ENCODE measurements at places on chromosomes 11 and 22. TPM values are rescaled to one million over a fixed set of nuclear protein-coding genes. Genes with fewer than 3 reads are reported as not detected.

Gene NXPE2
- total RNA-seq: not detected

GRCh38 chr22:41822317-41823057 lies 10.4 kb upstream of the SREBF2 start:
- peaks cover 21% of the 10 kb centered on the region for H3K4me1 ChIP-seq
- H3K36me3 ChIP-seq: peaks cover 9% of the 10 kb centered on the region
- H3K27ac ChIP-seq: peak overlapping the region; percentile 89

Gene DCHS1
- total RNA-seq: 1.8 TPM

- peak; percentile 24 for DNase-seq
- H3K4me3 ChIP-seq: peak overlapping the region; percentile 97
- peaks cover 57% of the 10 kb centered on the region for H3K4me1 ChIP-seq
- peak overlapping the region; percentile 98 for H3K27ac ChIP-seq
- H3K36me3 ChIP-seq: no peaks in the 10 kb centered on the region
- H3K27me3 ChIP-seq: no peaks in the 10 kb centered on the region
Measured at GRCh38 chr11:3855808-3856491, 486 bp downstream of the STIM1 start.

Gene PNPLA5
- total RNA-seq: not detected

- H3K4me3 ChIP-seq: no peak overlapping the region
- peaks cover 5% of the 10 kb centered on the region for H3K4me1 ChIP-seq
- DNase-seq: no peak
- peaks cover 31% of the 10 kb centered on the region for H3K27me3 ChIP-seq
Measured at GRCh38 chr11:134656861-134657540, 245.0 kb upstream of the B3GAT1 start.

DNA sequence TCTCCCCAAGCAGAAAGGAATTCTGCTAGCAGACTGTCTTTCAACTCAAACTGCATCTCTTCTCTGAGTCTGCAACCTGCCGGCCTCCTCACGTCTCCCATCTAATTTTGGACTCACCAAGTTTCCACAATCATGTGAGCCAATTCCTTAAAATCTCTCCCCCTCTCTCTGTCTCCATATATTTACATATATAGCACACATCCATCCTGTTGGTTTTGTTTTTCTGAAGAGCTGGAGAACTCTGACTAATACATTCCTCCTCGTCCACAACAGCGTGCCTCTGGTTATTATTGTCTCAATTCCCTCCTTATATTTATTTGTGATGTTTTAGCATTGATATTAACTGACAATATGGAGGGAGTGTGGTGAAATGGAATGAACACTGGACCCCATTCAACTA lies 29.6 kb upstream of the FJX1 start:
- no peak overlapping the region for H3K4me3 ChIP-seq
- no peaks in the 10 kb centered on the region for H3K36me3 ChIP-seq
- DNase-seq: no peak
- no peak overlapping the region for H3K27ac ChIP-seq

Gene PANX3
- not detected for total RNA-seq

DNA sequence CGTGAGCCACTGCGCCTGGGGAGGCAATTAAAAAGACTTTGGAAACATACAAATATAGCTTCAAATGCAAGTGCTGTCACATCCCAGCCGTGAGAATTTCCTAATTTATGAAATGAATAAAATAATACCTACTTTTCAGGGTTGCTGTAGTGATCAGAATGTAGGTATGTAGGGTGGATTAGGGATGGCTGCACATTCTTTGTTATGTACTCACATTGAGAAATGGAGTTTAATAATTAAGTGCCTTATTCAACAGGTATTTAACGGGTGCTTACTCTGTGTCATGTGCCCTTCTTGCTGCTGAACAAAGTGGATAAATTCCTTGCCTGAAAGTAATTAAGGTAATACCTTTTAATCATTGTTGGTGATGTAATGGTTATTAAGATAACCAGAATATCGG lies 37.0 kb downstream of the MMP7 start:
- H3K4me3 ChIP-seq: no peak overlapping the region
- no peak overlapping the region for H3K27ac ChIP-seq
- peaks cover 17% of the 10 kb centered on the region for H3K27me3 ChIP-seq
- H3K4me1 ChIP-seq: peaks cover 6% of the 10 kb centered on the region
- peaks cover 3% of the 10 kb centered on the region for H3K36me3 ChIP-seq
- DNase-seq: no peak

- peaks cover 32% of the 10 kb centered on the region for H3K4me1 ChIP-seq
- no peak for DNase-seq
- peaks cover 9% of the 10 kb centered on the region for H3K36me3 ChIP-seq
- peak overlapping the region; percentile 80 for H3K27ac ChIP-seq
- H3K4me3 ChIP-seq: no peak overlapping the region
Measured at GRCh38 chr22:41825376-41825775, 7.5 kb upstream of the SREBF2 start.

DNA sequence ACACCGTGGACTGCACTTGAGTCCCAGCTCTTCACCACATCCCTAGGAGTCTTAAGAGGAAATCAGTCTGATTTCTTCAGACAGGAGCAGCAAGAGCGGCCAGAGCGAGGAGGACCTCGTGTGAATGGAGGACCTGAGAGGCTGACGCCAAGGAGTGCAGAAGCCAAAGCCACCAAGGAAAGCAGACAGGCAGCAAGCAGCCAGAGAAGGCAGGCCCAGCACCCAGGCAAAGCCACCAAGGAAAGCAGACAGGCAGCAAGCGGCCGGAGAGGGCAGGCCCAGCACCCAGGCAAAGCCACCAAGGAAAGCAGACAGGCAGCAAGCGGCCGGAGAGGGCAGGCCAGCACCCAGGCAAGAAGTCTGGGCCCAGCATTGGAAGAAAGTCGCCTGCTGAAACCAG lies 11.8 kb downstream of the CYB561A3 start:
- peaks cover 13% of the 10 kb centered on the region for H3K4me1 ChIP-seq
- no peaks in the 10 kb centered on the region for H3K27me3 ChIP-seq
- H3K27ac ChIP-seq: no peak overlapping the region
- DNase-seq: no peak
- H3K4me3 ChIP-seq: no peak overlapping the region
- H3K36me3 ChIP-seq: peaks cover 5% of the 10 kb centered on the region

DNA sequence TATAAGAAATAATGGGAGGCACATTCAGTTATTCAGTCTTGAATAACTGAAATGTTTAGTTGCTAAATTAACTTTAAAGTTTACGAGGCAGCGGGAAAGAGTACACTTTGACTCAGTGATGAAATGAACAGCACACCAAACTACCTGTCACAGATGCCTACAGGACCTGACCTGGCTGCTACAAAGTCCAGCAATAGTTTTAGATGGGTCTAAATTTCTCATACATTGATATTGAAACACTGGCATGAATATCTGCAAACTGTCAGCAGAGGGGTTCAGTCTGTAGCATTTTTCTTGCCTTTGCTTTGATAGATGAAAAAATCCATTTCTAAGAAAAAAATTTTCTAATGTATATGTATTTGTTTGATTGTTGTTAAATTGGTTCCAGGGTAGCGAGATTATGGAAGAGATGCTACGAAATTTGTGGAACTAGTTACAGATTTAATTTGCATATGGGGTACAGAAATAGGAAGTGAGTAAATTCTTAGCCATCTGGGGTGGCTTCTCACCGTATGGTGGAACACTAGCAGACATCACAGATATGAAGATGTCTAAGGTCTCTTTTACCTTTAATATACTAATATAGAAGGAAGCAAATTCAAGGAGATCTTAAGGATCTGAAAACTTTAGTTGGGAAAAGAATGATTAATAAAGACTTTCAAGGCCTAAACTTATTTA lies 20.8 kb upstream of the GAB2 start:
- H3K27me3 ChIP-seq: no peaks in the 10 kb centered on the region
- H3K4me1 ChIP-seq: no peaks in the 10 kb centered on the region
- no peak for DNase-seq

GRCh38 chr22:44256556-44257485 lies 55.9 kb downstream of the SHISAL1 start:
- peaks cover 4% of the 10 kb centered on the region for H3K4me1 ChIP-seq
- H3K36me3 ChIP-seq: peaks cover 4% of the 10 kb centered on the region
- H3K27me3 ChIP-seq: peaks cover 31% of the 10 kb centered on the region
- DNase-seq: no peak
- H3K4me3 ChIP-seq: no peak overlapping the region

- no peak for DNase-seq
- H3K4me1 ChIP-seq: no peaks in the 10 kb centered on the region
- no peak overlapping the region for H3K4me3 ChIP-seq
Measured at GRCh38 chr11:35968386-35969088, 24.7 kb downstream of the LDLRAD3 start.

DNA sequence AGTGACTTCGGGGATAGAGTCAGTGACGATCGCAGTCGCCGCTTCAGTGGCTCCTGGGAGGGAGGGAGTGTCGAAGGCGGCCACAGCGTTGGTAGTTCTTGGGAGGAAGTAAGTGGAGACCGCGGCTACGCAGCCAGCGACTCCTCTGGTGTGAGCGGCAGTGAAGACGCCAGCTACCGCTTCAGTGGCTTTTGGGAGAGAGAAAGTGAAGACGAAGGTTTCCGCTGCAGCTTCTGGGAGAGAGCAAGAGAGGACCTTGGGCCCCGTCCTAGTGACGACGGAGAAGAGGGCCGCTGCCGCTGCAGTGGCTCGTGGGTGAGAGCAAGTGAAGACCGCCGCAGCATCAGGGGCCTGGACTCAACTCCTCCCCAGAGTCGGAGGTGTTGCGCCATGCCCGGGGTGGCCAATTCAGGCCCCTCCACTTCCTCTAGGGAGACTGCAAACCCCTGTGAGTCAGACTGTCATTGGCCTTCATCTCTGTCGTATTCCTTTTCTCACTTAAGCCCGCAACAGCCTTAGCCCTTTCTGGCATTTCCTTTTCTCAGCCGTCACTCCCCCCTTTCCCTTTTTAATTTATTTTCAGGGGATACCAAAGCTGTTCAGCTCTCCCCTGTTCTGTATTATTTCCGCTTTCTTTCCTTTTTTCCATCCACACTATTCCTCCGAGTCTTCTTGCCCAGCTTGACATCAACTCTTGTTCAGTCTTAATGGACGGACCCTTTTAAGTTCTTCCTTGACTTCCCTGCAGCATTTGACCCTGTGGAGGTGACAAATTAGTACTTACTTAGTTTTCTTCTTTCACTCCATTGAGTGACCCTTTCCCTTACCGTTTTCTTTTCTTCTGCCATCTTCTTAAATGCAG lies 1.0 kb downstream of the ANKRD42 start:
- peaks cover 9% of the 10 kb centered on the region for H3K36me3 ChIP-seq
- H3K27ac ChIP-seq: peak overlapping the region; percentile 100
- peaks cover 53% of the 10 kb centered on the region for H3K4me1 ChIP-seq
- H3K27me3 ChIP-seq: no peaks in the 10 kb centered on the region
- peak; percentile 43 for DNase-seq

DNA sequence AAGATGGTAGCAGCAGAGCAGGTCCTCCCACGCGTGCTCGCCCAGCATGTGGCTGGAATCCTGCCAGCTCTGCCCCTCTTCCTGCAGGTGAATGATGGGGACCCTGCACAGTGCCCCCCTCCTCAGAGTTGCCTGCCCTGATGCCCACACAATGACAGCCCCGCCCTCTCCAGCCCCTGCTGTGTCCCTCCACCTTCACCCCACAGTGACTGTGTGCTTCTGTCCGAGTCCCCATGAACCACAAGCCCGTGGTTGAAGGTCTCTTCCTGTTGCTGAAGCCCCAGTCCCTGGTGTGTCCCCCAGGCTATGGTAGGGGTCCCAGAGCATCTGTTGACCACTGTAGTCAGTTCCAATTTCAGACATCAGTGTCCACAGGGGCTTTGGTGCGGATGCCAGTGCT lies 71.0 kb downstream of the BRD1 start:
- H3K4me3 ChIP-seq: no peak overlapping the region
- no peak overlapping the region for H3K27ac ChIP-seq
- DNase-seq: no peak
- H3K4me1 ChIP-seq: peaks cover 6% of the 10 kb centered on the region

Gene IFITM2
- 550 TPM for total RNA-seq

GRCh38 chr11:117950301-117950700 lies 21.1 kb upstream of the TMPRSS13 start:
- peak; percentile 51 for DNase-seq
- H3K36me3 ChIP-seq: no peaks in the 10 kb centered on the region
- H3K27ac ChIP-seq: peak overlapping the region; percentile 97
- H3K27me3 ChIP-seq: no peaks in the 10 kb centered on the region
- H3K4me1 ChIP-seq: peaks cover 57% of the 10 kb centered on the region

Gene LMO1
- not detected for total RNA-seq

Gene MUC15
- total RNA-seq: not detected

DNA sequence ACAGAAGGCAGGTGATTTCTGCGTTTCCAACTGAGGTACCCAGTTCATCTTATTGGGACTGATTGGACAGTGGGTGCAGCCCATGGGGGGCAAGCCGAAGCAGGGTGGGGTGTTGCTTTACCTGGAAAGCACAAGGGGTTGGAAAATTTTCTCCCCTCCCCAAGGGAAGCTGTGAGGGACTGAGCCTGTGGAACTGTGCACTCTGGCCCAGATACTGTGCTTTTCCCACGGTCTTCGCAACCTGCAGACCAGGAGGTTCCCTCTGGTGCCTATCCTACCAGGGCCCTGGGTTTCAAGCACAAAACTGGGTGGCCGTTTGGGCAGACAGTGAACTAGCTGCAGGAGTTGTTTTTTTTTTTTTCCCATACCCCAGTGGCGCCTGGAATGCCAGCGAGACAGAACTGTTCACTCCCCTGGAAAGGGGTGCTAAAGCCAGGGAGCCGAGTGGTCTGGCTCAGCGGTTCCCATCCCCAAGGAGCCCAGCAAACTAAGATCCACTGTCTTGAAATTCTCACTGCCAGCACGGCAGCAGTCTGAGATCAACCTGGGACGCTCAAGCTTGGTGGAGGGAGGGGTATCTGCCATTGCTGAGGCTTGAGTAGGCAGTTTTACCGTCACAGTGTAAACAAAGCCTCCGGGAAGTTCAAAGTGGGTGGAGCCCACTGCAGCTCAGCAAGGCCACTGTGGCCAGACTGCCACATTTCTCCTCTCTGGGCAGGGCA lies 97.2 kb downstream of the JRKL start:
- no peak overlapping the region for H3K27ac ChIP-seq
- peaks cover 2% of the 10 kb centered on the region for H3K36me3 ChIP-seq
- no peak overlapping the region for H3K4me3 ChIP-seq
- H3K27me3 ChIP-seq: peaks cover 49% of the 10 kb centered on the region
- H3K4me1 ChIP-seq: peaks cover 3% of the 10 kb centered on the region

Gene MTCH2
- total RNA-seq: 19.9 TPM

DNA sequence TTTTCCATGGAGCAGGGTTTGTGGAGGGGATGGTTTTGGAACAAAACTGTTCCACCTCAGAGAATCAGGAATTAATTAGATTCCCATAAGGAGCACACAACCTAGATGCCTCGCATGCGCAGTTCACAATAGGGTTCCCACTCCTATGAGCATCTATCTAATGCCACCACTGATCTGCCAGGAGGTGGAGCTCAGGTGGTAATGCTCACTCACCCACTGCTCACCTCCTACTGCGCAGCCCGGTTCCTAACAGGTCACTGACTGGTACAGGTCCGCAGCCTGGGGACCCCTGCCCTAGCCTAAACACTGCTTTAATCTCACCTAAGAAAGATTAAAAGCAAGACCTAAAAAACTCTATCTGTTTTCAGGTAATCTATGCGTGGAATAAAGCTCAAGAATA lies 553.0 kb downstream of the JRKL start:
- no peaks in the 10 kb centered on the region for H3K36me3 ChIP-seq
- H3K27me3 ChIP-seq: no peaks in the 10 kb centered on the region
- no peak for DNase-seq
- H3K27ac ChIP-seq: no peak overlapping the region

- no peak for DNase-seq
- peak overlapping the region; percentile 83 for H3K4me3 ChIP-seq
- peaks cover 65% of the 10 kb centered on the region for H3K27me3 ChIP-seq
- H3K27ac ChIP-seq: no peak overlapping the region
Measured at GRCh38 chr22:17370026-17370765, 936 bp downstream of the CECR2 start.

Gene FAM76B
- 55.5 TPM for total RNA-seq

- H3K27me3 ChIP-seq: no peaks in the 10 kb centered on the region
- H3K4me3 ChIP-seq: no peak overlapping the region
- H3K4me1 ChIP-seq: peaks cover 22% of the 10 kb centered on the region
- H3K27ac ChIP-seq: peak overlapping the region; percentile 32
Measured at GRCh38 chr11:75308116-75308515, 43.3 kb downstream of the ARRB1 start.

All from T-helper 17 cell (primary cell).